Kidney epithelial cell (primary cell): ENCODE measurements at places on chromosomes 4 and X.

DNA sequence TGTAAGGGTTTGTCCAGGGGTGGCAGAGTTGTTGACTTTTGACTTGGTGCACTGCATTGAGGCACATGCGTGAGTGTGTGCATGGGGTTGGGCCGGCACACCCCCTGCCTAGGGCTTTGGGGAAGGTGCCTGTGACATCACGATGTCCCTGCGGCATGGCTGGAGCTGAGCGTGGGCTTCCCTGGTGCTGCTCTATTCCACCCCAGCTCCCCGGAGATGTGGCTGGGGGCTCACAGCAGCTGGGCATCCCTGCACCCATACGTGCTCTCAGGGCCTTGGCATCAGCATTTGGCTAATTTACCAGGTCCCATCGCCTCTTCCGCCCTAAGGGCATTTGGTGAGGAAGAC is 5.7 kb downstream of the PSAPL1 start:
- no peak for DNase-seq

DNA sequence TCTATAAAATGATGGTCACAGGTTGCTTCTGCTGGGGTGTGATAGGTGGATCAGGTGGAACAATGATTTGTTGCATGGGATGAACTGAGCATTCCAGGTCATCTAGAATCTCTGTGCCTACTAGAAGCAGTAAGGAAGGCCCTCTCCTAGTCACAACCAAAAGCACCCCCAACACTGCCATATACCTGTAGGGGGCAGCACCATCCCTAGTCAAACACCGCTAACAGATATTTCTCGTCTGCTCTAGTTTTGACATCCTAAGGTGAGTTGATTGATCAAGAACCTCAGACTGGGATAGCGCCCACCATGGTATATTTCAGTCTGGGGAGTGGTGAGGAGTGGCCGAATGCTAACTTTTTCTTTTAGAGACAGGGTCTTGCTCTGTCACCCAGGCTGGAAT is 160.2 kb downstream of the NHS start:
- no peak for DNase-seq

DNA sequence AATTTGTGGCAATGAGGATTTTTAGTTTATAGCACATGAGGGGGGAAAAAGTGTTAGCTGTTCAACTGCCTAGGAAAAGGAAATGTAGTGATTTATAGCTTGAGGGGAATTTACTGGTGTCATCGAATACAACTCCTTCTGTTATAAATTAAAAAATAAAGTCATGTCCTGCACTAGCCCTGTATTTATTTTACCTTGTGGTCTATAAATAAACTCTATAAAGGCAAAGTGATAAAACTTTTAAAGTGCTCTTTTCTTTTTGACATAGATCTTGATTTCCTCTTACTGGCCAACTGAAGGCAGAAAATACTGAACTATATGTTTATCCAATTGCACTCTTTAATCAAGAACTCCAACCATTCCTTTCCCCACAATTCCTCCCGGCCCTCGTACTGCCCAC is 672.1 kb upstream of the SLIT2 start:
- no peak for DNase-seq

DNA sequence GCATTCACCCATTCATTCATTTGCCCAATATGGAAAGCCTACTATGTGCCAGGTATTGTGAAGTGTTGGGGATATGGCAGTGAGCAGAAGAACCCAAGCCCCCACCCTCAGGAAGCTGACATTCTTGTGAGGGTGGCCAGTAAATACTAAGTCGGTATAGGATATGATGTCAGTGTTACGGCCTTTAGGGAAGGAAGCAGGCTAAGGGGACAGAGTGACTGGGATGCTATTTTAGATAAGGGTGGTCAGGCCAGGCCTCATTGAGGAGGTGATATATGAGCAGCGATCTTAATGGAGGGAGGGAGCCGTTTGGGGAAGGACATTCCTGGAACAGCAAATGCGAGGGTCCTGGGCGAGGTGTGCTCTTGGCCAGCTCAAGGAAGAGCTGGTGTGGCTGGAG is 2.0 kb downstream of the ATP6AP1 start:
- no peak for DNase-seq

GRCh38 chr4:13645075-13645474 is 17.6 kb upstream of the BOD1L1 start:
- no peak for DNase-seq

GRCh38 chrX:6446582-6446981 is 88.3 kb downstream of the VCX3A start:
- no peak for DNase-seq

- DNase-seq: no peak
Measured at GRCh38 chr4:143625632-143626031, 74.8 kb downstream of the FREM3 start.

DNA sequence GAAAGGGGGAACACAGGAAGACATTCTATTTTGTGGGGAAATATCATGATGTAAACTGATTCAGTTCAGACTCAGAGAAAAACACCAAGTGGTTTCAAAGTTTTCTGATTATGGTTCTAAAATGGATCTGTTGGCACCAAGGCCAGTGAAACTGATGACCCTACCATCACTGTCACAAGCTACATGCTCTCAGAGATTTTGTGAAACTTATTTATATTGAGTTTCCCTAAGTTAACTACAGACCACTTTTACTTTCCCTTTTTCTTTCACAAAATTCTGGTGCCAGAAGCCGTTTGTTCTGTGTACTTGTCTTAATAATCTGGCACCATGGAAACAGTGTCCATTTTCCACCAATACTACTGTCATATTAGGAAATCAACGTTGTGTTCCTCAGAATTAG is 43.4 kb upstream of the CABS1 start:
- DNase-seq: no peak

DNA sequence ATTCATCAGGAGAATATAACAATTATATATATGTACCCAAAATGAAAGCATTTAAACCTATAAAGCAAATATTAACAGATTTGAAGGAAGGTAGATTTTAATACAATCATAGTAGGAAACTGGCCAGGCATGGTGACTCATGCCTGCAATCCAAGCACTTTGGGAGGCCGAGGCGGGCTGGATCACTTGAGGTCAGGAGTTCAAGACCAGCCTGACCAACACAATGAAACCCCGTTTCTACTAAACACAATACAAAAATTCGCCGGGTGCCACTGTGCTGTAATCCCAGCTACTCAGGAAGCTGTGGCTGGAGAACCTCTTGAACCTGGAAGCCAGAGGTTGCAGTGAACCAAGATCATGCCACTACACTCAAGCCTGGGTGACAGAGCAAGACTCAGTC is 118.3 kb downstream of the KCNIP4 start:
- DNase-seq: no peak

- DNase-seq: no peak
Measured at GRCh38 chrX:15674514-15674840, 9.9 kb upstream of the CLTRN start.

- no peak for DNase-seq
Measured at GRCh38 chr4:174080361-174080760, 203.1 kb downstream of the FBXO8 start.

GRCh38 chr4:147707892-147708672 is 23.8 kb upstream of the ARHGAP10 start:
- no peak for DNase-seq

DNA sequence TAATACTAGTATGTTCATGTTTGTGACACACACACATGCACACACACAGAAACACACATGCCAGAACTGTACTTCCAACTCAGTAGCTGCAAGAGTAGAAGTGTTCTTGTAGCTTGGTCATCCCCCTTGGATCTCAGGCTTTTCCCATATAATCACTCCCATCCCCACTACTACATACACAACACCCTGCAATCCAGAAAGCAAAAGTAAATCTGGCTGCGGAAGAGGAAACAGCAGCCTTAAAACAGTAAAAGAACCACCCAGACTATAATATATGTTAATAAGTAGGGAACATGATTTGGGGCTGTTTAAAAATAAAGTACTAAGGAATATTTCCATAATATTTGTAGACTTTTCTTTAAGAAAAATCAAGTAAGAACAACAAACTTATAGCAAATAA is 103.2 kb downstream of the AMMECR1 start:
- DNase-seq: no peak

- no peak for DNase-seq
Measured at GRCh38 chr4:25236971-25237370, 3.1 kb downstream of the PI4K2B start.

GRCh38 chr4:164304101-164304639 is 449.8 kb upstream of the SMIM31 start:
- no peak for DNase-seq

GRCh38 chrX:140229191-140229590 is 263.9 kb upstream of the CXorf66 start:
- DNase-seq: no peak

DNA sequence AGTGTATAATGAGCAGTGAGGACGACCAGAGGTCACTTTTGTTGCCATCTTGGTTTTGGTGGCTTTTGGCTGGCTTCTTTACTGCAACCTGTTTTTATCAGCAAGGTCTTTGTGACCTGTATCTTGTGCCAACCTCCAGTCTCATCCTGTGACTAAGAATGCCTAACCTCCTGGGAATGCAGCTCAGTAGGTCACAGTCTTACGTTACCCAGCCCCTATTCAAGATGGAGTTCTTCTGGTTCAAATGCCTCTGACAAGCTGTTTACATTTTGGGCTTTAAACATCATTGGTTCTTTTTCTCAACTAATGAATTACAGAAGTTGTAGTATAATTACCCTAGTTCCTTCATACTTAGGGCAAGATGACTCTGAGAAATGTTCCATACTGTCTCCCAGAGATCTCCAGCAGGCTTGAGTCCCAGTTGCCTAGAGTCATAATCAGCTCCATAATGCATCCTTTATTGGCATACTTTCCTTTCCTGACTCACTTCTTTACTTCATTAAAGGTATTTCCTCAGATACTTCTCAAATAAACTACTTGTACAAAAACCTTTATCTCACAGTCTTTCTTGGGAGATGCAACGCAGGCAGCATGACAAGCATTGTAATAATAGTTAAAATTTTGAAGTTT is 136.5 kb downstream of the KDM6A start:
- no peak for DNase-seq

- DNase-seq: no peak
Measured at GRCh38 chr4:183600189-183600685, 58.7 kb downstream of the RWDD4 start.

GRCh38 chr4:61782133-61782532 is 582.0 kb downstream of the ADGRL3 start:
- no peak for DNase-seq

GRCh38 chr4:92031825-92032224 is 271.9 kb upstream of the GRID2 start:
- no peak for DNase-seq

DNA sequence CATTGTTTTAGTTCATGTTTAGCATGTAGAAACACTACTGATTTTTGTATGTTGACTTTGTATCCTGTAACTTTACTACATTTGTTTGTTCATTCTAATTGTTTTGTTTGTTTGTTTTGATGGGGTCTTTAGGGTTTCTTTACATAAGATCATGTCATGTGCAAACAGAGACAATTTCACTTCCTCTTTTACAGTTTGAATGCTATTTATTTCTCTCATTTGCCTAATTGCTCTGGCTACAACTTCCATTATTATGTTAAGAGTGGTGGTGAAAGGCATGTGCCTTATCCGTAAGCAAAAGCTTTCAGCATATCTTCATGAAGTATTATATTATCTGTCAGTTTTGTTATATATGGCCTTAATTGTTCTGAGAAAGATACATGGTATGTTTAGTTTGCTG is 571.1 kb downstream of the PCDH7 start:
- DNase-seq: no peak

DNA sequence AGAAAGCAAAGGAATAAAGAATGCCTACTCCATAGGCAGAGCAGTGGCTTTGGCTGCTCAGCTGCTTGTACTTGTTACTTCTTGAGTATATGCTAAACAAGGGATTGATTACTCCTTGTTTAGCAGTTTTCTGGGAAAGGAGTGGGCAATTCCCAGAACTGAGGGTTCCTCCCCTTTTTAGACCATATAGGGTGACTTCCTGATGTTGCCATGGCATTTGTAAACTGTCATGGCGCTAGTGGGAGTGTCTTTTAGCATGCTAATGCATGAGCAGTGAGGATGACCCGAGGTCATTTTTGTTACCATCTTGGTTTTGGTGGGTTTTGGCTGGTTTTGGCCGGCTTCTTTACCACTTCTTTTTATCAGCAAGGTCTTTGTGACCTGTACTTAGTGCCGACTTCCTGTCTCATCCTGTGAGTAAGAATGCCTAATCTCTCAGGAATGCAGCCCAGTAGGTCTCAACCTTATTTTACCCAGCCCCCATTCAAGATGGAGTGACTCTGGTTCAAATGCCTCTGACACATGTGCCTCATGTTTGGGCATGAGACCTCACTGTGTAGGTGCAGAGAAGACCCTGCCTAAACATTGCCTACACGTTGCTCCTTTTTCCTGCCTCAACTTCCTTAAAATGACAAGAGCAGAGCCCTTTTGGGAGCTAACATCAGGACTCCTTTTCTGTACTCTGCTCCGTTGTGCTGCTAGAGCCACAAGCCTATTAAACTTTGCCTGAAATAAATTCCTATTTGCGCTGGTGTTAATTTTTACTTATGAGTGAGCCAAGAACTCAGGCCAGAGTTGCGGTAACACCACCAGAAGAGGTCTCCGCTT is 21.0 kb upstream of the UBA6 start:
- DNase-seq: no peak

DNA sequence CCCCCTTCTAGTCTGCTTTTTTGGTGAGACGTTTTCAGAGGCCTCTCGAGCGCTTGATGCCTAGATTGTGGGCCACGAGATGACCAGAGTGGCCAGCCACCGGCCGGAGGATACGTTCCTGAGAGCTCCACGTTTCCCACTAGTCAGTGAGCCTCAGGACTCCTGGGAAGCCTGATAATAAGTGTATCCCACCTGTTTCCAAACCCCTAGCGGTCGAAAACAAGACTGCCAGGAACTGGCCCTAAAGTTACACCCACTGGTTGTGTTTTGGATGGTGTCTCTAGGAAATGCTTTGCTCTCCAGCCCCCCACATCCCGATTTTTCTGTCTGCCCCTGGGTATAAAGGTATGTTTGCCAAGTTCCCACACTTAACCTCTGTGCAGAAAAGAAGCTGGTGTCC is 4.6 kb upstream of the RS1 start:
- no peak for DNase-seq

- DNase-seq: no peak
Measured at GRCh38 chr4:150650751-150651150, 68.8 kb downstream of the MAB21L2 start.

DNA sequence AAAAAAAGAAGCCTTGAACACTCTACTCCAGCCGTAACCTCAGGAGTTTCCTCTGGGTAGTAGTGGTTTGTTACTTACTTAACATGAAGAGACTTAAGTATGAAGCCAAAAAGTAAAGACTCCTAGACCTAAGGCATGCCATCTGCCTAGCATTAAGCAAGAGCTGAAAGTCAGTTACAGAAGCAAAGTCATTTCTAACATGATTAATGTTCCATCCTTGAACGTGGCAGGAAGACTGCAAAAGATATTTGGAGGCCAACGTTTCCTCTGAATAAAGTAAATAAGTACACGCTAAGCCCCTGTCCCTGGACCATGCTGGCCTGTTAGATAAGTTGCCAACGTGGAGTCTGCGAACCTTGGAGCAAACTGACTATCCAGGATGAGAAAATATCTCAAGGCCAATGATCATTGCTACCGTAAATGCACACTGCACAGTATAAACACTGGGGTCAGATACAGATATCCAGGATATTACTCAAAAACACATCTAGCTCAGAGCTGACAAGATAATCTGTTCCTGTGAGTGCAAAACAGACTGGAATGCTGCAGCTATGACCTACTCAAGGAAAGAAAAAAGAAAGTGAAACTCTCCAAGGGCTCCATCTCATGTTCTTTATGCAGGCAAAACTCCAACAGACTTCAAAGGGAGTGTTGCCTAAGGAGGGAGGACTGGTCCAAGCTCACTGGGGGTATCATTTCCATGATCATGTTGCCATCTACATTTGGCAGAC is 255.8 kb downstream of the COL25A1 start:
- no peak for DNase-seq
